LHCN-M2 (cell line): ENCODE measurements at places on chromosomes 16 and 17. TPM values are rescaled to one million over a fixed set of nuclear protein-coding genes. Genes with fewer than 3 reads are reported as not detected.

DNA sequence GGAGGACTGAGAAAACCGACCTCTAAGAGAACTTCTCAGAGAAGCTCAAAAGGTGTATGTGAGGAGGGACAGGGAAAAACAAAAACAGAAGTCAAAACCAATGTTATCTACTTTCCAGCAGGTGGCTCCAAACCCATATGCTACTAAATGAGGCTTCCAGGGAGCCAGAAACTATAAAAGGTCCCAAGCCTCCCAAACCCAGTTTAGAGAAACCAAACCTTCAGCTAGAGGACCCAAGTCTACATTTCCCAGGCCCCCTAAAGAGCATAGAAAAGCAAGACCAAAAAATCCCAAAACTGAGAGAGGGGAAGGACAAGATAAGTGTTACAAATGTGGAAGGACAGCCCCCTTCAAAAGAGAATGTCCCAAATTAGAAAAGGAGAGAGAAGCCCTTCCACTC is 3.7 kb downstream of the HPR start:
- DNase-seq = peak; percentile 25

- no peak for DNase-seq
These were observed 237.0 kb downstream of the SEC14L1 start for GRCh38 chr17:77377710-77378235.

DNA sequence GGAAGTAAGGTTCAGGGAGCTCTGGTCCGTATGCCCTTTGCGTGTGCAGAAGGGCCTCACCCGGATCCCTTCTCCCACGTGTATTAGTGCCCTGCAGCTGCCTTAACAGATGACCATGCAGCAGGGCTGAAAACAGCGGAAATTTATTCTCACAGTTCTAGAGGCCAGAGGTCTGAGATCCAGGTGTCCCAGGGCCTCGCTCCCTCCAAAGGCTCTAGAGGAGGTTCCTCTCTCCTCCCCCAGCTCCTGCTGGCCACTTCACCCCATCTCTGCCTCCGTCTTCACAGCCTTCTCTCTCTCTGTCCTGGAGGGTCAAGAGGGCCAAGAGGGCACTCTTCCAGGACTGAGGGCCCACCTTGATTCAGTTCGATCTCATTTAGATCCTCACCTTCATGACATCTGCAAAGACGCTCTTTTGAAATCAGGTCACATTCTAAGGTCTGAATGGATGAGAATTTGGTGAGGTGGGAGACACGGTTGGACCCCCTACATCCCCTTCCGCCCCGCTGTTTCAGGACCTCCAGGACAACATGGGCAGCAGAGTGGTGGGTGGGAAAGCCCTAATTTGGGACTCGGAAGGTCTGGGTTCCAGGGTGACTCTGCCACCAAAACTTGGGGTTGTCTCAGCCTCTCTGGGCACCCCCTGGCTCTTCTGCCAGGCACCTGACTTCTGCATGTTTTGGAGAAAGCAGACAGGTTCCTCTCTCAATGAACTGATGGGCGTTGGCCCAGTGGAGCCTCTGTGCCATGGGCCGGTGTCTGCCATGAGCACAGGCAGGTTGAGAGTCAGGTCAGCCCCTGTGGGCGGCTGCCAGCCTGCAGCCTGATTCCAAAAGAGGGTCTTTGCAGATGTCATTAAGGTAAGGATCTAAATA is 361.2 kb downstream of the SEC14L1 start:
- no peak for DNase-seq

DNA sequence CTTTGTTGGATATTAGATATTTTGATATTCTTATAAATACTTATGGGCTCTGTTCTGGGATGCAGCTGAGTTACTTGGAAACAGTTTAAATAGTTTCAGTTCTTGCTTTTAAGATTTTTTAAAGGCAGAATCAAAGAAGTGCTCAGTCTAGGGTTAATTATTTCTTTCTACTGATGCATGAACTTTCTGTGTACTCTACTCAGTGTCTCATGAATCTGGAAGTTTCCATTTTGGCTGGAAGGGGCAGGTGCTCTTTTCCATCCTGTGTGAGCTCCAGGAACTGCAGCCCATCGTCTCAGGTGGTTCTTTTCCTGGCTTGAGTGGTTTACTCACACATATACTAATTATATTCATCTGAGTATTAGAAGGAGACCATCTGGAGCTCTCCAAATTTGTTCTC is 61.1 kb upstream of the CPHXL start:
- DNase-seq = no peak

DNA sequence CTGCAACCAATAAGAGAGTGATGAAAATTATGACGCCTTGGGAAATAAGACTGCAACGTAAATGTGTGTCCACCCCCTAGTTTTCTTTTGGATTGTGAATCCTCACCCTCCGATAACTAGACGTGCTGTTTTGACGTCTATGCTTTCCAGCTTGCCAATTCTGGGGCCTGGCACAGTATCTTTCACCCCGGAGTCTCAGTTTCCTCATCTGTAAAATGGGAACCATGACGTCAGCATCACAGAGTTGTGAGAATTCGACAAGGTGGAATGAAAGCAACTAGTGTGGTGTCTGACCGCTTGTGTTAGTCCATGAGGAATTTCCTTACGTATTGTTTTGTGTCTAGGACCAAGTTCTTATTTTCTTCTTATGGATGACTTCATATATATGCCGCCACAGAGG is 37.7 kb downstream of the WWOX start:
- no peak for DNase-seq

DNA sequence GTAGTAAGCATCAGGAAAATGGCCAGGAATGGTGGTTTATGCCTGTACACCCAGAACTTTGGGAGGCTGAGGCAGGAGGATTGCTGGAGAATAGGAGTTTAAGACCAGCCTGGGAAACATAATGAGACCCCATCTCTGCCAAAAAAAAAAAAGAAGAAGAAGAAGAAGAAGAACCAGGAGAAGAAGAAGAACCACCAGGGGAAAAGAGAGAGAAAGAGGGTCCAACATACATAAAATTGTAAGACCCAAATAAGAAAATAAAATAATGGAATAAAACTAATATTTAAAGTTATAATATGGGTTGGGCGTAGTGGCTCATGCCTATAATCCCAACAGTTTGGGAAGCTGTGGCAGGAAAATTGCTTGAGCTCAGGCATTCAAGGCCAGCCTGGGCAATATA is 408.4 kb downstream of the ZFHX3 start:
- DNase-seq = no peak

DNA sequence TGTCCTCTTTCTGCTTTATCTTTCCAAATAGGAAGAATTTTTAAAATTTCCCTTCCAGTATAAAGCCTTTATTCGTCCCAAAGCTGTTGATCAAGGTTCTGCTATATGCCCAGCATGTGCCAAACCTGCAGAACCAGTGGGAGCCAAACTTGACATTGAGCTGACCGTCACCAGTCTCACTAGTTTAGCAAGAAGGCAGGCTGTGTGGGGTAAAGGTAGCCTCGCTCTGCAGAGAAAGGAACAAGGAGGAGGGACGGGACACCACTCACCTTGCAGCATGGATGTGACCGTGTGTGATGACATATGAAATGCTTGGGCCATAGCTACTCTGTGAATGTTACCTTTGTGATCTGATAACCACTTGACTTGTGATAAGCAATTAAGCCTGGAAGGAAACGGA is 392.2 kb downstream of the CPPED1 start:
- DNase-seq = no peak

GRCh38 chr16:8589057-8589899 is 1.0 kb downstream of the TMEM114 start:
- no peak for DNase-seq

GRCh38 chr17:81409190-81409935 is 14.1 kb downstream of the BAHCC1 start:
- DNase-seq = no peak

DNA sequence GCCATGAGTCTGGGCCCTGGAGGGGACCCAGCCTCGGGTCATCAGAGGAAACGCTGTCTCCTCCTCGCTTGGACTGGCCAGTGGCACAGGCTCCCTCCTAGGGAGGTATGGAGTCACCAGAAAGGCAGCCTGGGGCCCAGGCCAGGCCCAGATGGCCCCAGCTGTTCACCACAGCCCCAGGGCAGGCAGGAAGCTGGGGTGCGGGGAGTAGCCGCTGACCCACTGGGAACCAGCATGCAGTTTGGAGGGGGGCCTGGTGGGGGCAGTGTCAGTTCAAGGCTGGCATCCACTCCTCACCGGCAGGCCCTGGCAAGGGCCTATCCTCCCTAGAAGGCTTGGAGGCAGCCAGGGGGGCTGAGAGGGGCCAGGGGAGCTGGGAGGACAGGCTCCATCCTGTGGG is 48.8 kb downstream of the SDK2 start:
- no peak for DNase-seq

DNA sequence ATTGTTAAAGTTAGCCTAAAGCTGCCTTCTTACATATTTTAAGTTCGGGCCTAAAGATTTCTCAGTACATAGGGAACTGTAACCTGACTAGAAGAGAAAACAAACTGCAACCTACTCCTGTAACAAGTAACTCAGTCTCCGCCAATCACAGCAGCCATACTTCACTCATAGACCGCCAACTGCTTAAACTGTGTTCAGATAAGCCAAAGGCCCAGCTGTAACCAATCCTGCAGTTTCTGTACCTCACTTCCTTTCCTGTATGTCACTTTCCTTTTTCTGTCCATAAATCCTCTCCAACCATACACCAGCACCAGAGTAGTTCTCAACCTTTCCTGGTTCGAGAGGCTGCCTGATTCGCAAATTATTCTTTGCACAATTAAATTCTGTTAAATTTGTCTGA is 41.5 kb downstream of the GLG1 start:
- DNase-seq = no peak

GRCh38 chr16:4640572-4641305 is 16.1 kb downstream of the MGRN1 start:
- no peak for DNase-seq

GRCh38 chr17:57593739-57594462 is 151.2 kb downstream of the CCDC182 start:
- DNase-seq = no peak

DNA sequence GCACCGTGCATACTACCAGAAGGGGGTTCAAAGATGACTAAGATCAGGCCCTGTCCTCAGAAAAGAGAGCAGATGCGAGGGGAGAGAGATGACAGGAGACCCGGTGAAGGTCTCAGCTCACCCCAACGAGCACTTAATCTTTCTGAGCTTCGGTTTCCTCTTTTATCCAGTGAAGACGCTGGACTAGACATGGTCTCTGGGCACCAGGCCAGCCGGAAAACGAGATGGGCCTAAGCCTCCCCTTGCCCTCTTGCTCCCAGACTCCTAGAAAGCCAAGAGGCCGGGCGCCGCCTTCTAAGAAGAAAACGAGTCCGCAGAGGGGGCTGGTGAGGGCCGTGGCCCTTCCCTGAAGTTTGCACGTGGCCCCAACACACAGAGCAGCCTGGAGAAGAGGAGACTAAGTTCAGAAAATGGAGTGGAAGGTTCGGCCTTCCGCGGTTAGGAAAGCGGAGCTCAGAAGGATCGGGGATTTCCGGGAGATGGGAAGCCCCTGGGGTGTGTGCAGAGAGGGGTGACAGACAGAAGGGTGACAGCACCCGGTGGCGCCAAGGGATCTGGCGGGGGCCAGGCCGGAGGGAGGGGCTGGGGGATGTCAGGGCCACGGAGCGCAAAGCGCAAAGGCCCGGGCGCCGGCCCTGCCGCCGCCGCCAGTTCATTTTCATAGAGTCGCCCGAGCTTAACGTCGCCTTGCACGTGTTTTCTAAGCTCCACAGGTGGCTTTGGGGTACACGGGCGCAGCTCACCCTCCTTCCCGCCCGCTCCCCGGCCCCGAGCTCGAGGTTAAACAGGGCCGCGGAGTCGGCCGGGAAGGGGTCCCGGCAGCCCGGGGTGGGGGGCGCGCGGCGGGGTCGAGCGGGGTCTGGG is 42.1 kb upstream of the BHLHA9 start:
- DNase-seq = no peak

DNA sequence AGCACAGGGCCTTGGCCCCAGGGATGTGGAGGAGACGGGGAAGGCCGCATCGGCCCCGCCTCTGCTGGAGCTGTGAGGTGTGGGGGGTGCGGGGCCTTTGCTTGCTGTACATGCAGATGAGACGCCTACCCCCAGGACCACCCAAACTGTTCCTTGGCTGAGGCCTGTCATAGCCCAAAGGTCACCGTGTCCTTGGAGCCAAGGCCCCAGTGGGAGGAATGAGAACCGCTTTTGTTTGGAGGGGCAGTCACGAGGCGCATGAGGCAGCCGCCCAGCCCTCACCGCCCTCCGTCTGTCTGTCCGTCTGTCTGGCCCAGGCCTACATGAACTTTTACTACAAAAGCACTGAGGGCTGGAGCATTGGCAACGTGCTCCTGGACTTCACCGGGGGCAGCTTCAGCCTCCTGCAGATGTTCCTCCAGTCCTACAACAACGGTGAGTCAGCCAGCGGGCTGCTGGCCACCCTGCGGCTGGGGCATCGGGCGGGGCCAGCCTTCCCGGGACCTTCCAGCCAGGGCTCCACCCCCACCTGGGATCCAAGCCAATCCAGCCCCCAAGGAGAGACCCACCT is 8.8 kb downstream of the TAX1BP3 start:
- DNase-seq = peak; percentile 85

GRCh38 chr17:32840241-32840640 is 36.7 kb downstream of the MYO1D start:
- DNase-seq = no peak

- no peak for DNase-seq
These were observed 7.3 kb upstream of the SERPINF1 start for GRCh38 chr17:1754430-1755112.

DNA sequence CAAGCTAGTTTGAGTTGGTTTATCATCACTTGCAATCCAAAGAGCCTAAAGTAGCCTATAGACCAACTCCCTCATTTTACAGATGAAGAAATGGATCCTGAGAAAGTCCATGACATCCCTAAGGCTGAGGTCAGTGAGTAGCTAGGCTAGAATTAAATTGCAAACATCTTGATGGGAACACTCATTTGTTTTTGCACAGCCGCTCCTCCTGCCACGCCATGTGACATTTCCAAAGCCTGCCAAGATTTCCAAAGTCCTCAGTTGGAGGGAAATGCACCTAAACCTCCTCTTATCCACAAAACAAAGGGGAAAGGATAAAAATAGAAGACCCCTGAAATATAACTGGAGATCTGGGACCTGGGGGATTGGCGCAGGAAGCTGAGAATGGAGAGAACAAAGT is 15.0 kb downstream of the TMEM92 start:
- DNase-seq = peak; percentile 47

Gene GAST
- not detected in 2 replicates for total RNA-seq

Gene CDH13
- total RNA-seq = 140 and 162 TPM in 2 replicates

Gene GOT2
- total RNA-seq = 58.5 and 62.7 TPM in 2 replicates

Gene STH
- not detected in 2 replicates for total RNA-seq

Gene SOX15
- total RNA-seq = 0.96 and 2.0 TPM in 2 replicates

Gene EVPLL
- total RNA-seq = not detected in 2 replicates

Gene TNP2
- not detected in 2 replicates for total RNA-seq

Gene CDT1
- 44.9 and 53.4 TPM in 2 replicates for total RNA-seq

Gene EPX
- not detected in 2 replicates for total RNA-seq

Gene SLC16A6
- total RNA-seq = 0.13 and 0.17 TPM in 2 replicates
